ENCODE measurements at places on chromosomes 13 and 19.
A peak's percentile ranks its signal among the peaks of the same experiment; 100 is the strongest.

- no peak for DNase-seq
Observed at GRCh38 chr13:31361673-31362072, 161.9 kb downstream of the B3GLCT start.

DNA sequence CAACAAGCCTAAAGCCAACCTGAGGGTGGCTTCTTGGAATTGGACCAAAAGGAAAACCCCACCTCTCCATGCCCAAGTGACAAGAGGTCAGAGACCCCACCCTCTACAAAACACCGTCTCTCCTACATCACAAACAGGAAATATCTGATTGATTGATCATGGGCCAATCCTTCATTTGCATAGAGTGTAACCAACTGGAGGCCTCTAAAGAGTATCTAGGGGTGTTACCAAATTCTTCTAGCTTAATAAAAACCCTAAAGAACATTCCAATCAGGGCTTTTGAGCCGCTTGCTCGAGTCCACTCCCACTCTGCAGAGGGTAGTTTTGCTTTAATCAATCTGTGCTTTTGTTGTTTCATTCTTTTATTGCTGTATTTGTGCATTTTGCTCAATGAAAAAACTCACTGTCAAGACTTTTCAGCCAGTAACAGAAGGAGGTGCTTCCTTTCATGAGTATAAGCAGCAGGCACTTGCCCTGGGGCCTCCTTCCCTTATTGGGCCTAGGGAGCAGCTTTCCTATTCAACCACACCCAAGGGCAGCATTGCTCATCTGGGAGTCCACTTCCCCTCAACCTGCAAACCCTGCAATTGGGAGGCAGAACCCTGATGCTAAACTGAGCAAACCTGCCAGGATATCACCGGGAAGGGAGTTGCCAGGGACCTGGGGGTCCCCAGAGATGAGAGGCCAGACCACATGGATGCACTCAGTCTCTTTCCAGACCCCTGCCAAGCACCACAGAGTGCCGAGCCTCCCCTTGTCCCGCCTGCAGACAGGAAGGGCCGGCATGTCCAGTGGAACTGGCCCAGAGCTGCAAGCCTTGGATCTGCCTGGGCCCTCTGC lies 154.3 kb upstream of the VSTM2B start:
- no peak for DNase-seq

DNA sequence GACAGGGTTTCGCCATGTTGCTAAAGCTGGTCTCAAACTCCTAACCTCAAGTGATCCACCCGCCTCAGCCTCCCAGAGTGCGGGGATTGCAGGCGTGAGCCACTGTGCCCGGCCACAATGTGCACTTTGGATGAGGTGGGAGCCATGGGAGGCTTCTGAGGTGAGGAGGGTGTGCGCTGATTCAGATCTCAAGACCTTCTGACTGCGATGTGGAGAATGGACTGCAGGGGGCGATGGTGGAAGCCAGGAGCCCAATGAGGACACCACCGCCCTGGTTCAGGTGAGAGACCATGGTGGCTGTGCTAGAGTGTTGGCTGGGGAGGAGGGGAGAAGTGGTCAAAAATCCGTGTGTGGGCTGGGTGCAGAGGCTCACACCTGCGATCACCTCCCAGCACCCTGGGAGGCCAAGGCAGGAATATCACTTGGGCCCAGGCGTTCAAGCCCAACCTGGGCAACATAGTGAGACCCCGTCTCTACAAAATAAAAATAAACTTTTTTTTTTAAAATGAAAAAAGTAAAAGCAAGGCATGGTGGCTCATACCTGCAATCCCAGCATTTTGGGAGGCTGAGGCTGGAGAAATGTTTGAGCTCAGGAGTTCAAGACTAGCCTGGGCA lies 5.6 kb downstream of the INAFM1 start:
- no peak for DNase-seq

GRCh38 chr13:45385320-45385719 lies 32.9 kb downstream of the SLC25A30 start:
- no peak for DNase-seq

DNA sequence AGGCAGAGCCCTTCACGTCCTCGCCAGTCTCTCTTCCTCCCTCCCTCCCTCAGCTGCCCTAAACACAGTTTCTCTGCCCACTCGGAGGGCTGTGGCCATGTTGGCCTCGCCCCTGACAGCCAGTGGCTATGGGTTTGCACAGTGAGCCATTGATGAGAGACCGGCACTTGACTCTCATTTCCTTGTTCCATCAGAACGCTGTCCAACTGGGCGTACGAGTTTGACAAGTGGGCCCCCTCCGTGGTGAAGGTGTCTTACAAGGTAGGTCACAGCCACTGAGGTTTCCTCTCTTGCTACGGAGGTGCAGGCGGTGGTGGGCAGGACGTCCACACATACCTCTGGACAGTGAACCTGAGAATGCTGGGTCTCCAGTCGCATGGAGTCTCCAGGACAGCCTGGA lies 57.9 kb downstream of the SMARCA4 start:
- no peak for DNase-seq

DNA sequence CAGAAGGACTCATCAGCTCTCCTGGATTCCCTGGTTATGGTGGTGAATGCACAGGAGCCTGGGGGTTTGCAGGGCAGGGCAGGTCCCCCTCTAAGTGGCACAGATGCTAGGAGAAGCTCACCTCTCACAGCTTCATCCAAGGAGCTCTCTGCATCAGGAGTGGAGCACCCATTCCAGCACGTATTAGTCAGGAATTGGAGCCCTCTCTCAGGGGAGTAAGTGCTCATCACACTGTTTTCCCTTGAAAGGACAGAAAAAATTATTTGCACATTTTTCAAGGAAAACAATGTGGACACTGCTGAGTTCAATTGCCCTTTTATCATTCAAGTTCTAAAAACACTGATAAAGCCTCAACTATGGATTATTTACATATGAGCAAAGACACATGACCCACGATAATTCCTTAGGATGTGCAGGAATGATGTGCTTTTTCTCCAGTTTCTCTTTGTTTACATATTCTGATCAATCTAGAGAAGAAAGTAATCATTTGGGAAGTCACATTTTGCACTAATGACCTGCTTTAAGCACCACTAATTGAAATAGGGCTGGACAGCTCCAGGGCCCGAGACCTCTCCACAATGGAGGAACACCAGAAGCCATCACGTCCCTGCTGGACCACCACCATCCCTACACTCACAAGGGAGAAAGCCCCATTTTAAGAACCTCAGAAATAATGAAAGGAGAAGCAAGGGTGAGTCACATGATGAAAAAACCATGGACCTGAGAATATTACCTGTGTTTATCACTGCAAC lies 40.6 kb downstream of the SOHLH2 start:
- DNase-seq = no peak

GRCh38 chr19:10478476-10478875 lies 24.7 kb downstream of the KEAP1 start:
- DNase-seq = no peak

DNA sequence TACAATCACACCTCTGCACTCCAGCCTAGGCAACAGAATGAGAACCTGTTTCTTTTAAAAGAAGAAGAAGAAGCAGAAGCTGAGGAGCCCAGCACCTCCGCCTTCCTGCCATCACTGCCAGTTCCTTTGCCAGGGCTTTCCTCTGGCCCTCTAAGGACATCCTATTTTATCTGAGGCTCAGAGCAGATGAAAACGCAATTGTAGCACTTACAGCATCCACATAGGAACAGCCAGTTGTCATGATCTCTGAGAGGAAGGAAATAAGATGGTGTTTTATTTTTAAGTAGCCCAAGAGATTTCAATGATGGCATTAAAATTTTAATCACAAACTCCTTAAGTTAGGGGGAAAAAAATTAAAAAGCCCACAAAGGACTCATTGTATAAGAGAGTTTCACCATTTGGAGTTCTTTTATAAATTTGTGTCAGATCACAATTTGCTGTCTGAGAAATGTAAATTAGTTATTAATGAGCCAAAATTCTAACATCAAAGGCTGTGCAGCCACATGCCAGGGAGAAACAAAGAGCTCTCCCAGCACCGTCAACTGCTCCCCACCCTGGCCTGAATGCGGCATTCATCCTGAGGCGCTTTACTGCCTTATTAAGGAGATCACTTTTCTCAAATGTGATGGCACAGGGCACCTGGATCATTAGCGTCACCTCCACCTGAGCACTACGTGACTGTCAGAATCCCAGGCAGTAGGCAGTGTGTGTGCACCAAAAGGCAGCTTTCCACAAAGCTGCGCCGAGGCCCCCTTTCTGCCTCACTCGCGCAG lies 393.0 kb downstream of the FOXO1 start:
- no peak for DNase-seq

GRCh38 chr13:43026262-43026661 lies 2.9 kb downstream of the DNAJC15 start:
- no peak for DNase-seq

DNA sequence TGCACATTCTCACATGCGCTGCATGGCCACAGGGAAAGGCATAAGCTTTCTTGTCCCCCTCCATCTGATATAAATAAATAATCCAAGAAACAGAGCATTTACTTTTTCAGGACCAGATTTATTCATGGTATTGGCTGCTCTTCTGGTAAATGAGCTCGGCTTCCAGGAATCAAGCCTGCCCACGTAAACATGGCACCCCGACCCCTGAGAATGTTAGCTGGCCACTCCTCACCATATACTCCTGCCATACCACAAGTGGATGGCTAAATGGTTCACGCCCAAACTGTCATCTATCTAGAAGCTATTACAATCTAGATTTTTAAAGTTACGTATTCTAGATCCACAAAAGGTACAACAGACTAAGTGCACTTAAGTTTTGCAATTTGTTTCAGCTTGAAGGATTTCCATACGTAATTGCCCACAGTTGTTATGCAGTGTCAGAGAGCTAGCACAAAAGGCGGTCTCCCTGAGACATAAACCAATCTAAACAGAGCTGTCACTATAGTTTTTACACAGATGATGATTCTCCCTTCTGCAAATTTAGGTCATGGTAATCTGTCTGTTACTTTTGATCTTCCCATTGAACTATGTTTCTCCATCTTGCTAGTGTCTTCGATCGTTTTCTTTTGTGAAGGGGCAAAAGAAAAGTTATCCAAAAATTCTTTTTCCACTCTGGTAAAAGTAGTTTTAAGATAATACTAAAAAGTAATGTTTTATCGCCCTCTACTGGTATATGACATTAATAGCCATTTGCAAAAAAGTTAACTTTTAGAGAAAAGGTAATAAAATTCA lies 16.2 kb upstream of the FOXO1 start:
- DNase-seq = no peak

- DNase-seq = no peak
Observed at GRCh38 chr19:31597616-31598015, 248.4 kb upstream of the TSHZ3 start.

DNA sequence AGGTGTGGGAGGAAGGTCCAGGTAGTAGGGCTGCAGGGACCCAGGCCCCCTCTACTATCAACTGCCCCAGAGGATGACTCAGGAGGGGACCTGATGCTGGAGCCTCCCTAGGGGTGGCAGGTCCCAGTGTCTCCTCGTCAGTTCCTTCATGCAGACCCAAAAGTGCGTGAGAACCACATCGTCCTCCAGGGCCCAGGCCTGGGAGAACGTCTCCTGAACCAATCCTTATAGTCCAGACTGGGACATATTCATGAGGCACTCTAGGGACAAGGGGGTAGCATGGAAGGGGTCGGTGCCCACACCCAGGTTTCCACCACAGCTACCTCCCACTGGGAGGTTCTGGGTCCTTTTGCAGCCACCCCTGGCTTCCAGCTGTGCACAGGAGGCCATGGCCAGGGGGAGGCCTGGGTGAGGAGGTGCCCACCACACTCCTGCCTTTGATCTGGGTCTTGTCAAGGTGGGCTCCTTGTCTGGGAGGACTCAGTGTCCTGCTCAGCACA lies 38.0 kb upstream of the TPM4 start:
- no peak for DNase-seq

DNA sequence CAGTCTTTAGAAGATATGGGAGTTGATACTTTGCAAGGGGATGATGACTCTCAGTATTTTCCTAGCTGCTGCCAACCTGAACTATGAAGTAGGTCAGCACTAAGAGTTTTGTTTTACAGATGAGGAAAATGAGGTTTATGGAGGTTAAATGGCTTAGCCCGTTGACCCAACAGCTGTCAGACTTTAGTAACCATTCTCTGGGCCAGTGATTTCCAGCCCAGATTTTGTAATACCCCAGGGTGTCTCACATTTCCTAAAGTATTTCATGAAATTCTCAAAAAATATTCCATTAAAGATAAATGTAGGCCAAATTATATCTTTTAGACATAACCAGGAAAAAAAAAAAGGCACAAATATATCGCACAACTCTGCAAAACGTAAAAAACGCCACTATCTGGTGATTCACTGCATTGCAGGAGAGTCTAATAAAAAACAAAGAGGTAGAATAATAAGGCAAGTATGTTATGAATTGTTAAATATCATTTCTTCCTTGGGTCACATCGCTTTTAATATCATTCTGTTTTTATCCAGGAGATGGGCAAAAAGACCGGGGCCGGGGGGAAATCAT lies 112.5 kb downstream of the DACH1 start:
- no peak for DNase-seq

- peak; percentile 98 for DNase-seq
Observed at GRCh38 chr19:13986348-13986904, 19.7 kb downstream of the RFX1 start.

DNA sequence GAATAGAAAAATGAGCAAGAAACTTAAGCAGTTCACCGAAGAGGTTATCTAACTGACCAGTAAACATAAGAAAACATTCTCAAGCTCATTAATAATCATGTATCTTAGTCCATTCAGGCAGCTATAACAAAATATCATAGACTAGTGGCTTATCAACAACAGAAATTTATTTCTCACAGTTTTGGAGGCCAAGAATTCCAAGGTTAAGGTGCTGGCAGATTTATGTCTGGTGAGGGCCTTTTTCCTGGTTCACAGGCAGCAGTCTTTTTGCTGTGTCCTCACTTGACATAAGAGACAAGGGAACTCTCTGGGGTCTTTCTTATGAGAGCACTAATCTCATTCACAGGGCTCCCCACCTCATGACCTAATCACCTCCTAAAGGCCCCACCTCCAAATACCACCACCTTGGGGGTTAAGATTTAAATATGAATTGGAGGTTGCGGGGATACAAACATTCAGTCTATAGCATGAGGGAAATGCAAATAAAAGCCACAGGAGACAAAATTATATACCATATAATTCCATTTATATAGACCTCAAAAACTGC lies 123.6 kb downstream of the ZAR1L start:
- DNase-seq = no peak

DNA sequence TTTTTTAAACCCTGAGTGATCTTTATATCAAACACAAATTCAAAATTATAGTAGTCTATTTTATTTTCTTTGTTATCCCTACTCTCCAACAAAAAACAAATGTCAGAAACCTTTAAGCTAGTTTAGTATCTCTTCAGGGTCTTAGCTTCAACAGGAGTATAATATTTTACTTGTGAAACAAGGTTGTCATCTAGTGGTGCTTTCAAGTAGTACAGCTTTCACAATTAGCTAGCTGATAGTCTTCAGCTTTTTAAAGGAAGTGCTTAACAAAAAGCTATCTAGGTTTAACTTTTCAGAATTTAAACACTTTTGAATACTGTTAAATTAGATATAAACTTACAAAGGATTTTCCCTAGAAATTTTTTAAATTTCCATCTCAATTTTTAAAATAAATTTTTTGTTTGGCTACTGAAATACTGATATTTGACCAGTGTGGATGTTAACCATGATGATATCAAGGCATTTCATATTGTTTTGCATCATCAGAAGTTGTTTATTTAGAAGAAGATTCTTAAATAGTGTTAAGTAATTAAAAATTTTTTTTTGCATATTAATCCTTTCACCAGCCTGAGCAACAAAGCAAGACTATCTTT lies 34.2 kb downstream of the TDRD3 start:
- DNase-seq = no peak

Measured in central memory CD8-positive, alpha-beta T cell (primary cell).